ENCODE measurements at places on chromosomes 3 and 15.

DNA sequence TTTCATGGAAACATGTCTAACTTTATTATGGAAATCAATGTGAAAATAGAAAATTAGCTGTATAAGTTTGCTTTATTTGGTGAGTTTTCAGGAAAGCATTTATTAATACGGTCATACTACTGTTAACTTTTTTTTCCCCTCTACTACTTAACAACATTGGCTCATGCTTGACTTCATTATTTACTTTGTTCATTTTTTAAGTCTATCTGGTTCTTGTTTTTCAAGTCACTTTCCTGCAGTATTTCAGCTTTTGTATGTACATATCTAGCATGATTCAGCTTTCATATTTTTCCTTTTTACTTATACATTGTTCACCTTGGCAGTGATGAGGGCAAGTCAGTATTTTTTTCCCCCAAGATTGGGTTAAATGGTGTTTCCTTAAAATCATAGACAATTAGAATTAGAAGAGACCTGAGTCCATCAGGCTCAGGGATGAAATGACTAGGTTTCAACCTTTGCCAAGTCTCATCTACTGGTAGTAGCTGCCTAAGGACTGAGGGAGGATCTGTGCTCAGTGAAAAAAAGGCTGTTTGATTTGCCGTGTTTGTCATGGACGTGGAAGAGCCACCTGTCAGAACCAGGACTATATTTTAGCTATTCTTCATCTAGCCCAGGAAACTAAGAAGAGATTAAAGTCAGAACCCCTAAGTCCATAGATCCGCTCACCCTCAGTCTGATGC, 15.4 kb downstream of the TMOD3 start:
- no peak for DNase-seq

DNA sequence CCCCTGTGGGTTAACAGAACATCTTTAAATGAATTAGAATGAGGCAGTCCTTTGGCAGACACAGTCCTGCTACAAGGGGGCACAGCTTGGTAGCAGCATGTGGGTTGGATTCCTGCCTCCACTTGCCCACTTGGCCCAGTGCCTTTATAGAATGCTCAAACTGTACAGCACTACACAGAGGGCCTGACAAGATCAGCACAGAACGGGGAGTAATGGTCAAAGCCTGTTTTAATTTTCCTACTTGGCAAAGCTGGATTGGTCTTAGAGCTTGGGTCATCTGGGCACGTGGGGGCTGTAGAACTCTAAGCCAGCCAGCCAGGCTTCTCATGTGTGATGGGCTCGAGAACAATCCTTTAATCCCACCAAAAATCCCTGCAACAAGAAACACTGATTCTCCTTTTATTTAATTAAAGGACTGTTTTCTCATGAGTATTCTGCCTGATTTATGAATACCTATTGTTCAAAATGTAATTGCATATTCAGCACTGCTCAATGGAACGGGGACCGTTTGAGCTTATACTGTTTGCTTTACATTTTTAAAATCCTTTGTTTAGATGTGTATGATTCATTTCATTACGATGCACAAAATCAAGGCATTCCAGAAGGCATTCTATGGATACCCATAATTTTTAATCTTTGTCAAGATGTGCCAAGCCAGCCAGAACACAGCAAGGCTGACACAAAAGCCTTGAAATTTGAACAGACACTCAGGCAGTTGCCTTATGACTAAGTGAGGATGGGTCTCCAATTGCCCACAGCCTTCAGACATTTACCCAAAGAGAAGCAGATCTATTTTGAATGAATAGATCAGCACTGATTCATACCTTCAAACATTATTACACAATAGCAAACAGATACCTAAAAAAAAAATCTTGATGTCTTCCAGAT, 249.3 kb upstream of the TGFBR2 start:
- DNase-seq: no peak

DNA sequence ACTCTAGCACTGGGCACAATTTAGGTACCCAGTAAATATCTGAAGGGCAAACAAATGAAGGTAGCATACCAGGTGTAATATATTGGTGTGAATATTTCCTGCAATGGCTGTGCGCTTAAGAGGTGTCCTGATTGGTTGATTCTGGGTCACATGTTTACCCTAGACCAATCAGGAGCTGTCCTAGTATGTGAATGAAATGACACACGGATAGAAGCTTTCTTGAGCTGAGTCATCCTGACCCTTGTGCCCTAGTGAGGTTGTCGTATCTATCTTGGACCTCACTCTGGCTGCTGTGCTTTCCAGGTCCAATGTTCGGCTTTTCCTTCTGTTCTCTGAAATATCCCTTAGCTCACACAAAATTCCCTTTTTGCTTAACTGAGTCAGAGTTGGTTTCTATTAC, 58.1 kb upstream of the FOXP1 start:
- no peak for DNase-seq

DNA sequence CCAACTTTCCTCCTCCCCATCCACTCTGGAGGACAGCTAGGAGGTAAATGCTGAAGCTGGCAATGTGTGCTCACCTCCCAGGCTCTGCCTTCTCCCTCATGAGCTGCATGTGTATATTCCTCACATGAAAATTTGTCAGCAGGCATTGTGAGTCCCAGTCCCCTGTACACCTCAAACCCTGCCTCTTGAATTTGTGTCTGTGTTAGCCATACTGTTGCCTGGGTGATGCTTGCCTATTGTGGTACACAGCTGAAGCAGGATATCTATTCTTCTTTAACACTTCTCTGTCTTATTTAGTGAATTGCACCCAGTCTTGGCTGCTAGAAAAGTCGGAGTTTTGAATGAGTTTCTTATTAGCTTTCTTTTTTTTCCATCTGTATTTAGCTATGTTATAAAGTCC, 586.0 kb upstream of the TGFBR2 start:
- DNase-seq: no peak

GRCh38 chr3:134462331-134462941, 23.3 kb downstream of the ANAPC13 start:
- no peak for DNase-seq

- DNase-seq: peak; percentile 10
These were observed 14.9 kb downstream of the LIPH start for GRCh38 chr3:185537369-185537970.

GRCh38 chr3:67290438-67290837, 292.3 kb downstream of the KBTBD8 start:
- peak; percentile 4 for DNase-seq

DNA sequence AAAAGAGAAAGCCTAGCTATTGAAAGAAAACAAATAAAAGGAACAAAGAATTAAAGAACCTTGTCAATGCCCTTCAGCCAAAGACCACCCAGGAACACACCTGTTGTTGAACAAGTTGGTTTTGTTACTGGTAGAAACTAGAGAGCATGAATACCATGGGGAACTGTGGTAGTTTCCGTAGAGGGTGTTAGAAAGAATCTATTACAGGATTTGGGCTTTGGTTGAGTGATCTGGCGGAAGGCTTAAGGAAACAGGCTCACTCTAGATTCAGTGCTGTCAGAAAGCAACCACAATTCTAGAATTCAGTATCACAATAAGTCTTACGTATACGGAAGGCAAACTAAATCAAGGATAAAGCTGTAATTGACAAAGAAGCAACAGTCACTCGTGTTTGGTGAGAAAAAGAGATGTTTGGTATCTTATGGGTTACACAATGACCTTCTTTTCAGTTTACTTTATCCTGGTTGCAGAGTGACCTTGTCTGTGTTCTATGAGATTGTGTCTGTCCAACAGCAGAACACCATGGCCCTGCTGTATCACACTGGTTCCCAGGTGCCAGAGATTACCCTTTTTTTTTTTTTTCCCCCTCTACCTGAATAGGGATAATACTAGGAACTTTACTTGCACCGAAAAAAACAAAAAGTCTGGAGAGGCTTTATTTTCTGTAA, 265.9 kb downstream of the SHQ1 start:
- no peak for DNase-seq

DNA sequence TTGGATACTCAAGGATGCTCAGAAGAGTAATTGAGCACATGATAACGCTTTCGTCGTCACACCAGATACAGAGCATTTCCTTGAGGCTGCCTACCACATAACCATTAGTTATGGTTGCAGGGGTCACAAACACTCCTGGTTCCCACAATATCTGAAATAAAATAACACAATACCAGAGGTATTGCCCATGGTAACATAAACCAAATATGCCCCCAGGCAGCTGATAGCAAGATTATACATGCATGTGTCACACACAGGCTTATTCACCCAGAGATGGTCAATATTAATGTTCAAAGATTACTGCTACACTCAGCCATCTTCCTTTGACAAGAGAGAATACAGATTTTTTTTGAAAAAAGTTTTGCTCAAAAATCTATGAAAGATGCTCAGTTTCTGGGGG, 7.3 kb downstream of the RPL39L start:
- no peak for DNase-seq

DNA sequence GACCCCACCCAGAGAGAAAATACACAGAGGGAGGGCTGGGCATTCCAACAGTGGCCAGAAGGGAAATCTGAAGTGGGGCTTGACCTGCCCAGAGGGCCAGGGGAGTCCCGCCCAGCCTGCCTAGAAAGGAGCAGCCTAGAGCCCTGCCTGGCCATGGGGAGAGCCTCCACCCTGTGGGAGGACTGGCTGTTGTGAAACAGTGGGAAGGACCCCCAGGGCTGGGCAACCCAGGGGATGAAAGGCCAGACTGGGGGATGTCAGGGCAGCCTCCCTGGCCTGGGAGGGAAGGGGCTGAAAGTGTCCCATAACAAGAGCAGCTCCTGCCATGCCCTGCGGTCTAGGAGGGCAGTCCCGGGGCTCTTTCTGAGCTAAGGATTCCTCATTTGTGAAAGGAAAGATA, 69.0 kb downstream of the SLC12A8 start:
- no peak for DNase-seq

- no peak for DNase-seq
These were observed 93.6 kb upstream of the CFAP20DC start for GRCh38 chr3:59143447-59143846.

DNA sequence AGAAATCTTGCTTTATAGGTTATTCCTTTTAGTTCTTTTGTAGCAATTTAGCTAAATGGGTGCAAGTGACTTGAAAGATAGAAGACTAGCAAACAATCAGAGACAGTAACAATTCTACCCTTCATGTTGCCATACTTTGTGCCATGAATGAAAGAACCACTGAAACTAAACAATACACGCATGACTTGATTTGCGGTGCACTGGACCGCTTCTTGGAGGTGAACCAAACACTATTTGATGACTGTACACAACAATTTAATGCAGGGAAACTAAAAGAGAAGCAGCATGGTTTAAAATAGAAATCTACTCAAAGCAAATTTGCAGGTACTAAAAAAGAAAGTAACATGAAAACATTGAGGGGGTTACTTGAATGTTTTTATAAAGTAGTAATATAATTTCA, 331.0 kb upstream of the RARB start:
- no peak for DNase-seq

DNA sequence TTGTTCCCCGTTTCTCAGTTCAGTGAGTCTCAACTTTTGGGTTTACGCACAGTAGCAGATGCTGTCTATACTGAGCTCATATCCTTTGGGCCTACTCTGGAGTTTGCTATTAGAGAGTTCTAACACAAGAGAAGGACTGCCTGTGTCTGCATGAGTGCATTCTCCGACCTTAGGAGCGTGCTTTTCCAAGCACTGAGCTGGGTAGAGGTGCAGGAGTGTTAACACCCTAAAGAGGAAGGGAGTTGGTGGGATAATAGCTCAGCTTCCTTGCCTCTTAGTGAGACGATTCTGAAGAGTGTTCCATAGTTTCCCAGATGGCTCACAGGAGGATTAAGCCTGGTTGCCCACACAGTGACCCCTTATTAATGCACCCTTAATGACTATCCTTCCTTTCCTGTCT, 6.9 kb upstream of the OXSR1 start:
- DNase-seq: no peak

DNA sequence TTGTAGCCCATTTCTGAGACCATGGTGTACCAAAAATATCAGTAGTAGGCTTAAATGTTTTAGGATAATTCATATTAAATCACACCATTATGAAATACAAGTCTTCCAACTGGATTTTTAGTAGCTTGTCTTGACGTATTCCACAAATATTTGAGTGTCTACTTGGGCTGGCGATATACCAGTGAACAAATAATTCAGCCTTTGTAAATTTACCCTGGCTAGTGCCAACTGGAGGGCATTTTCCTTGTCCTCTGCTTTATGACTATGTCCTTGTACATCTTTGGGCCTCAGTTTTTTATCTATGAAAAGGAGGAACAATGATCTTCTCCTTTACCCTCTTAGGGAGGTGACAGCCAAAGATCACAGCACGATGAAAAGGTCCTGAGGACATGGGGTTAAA, 114.8 kb downstream of the FRMD4B start:
- no peak for DNase-seq

- no peak for DNase-seq
These were observed 24.1 kb downstream of the SLC24A5 start for GRCh38 chr15:48144889-48145288.

DNA sequence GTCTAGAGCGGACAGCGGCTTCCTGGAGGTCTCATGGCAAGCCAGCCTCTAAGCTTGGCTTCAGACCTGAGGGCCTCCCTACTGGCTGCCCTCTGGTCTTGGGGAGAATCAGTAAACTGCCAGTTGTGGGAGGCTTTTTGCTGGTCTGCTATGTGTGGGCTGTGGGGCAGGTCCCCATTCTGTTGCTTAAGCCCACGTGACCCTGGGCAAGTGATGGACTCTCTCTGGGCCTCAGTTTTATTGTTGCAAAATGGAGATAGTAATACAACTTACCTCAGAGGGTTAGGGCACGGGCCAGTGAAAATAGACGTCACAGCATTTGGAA, 61.7 kb downstream of the SLC6A6 start:
- DNase-seq: no peak

DNA sequence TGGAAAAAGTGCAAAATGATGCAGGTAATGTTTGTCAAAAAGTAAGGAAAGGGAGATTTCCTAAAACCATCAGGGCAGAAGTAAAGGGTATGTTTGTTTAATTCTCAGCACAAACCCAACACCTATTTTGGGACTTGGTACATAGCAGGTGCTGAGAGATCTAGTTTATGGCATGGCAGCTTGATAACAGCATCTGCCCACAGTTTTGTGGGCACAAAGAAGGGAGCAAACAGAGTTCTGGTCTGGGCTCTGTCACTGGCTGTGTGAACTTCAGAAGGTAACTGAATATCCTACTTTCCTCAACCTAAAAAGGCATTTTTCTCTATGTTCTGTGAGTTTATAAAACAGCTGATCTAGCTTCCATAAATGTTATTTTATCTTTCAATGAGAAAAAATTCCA, 141.6 kb downstream of the PLCH1 start:
- DNase-seq: no peak

GRCh38 chr3:46929324-46929723, 47.2 kb downstream of the CCDC12 start:
- DNase-seq: no peak

DNA sequence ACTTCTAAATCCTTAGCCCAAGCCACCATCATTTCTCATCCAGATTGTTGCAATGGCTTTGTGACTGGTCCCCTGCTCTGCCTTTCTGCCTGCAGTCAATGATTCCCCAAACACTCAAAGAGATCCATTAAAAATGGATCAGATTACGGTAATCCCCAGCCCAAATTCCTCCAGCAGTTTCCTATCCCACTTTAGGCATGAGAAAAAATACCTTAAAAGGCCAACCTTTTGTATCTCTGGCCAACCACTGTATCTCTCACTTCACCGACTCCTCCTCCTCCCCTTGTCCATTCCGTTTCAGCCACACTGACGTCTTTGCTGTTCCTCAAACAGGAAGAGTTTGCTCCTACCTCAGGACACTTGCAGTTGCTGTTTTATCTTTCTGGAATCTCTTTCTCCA, 20.9 kb upstream of the IL1RAP start:
- no peak for DNase-seq

- peak; percentile 78 for DNase-seq
These were observed 64.7 kb upstream of the ZBTB38 start for GRCh38 chr3:141303481-141304223.

Measured in hindlimb muscle (tissue), 1 donor.